ENCODE measurements at places on chromosomes 6 and 20.

DNA sequence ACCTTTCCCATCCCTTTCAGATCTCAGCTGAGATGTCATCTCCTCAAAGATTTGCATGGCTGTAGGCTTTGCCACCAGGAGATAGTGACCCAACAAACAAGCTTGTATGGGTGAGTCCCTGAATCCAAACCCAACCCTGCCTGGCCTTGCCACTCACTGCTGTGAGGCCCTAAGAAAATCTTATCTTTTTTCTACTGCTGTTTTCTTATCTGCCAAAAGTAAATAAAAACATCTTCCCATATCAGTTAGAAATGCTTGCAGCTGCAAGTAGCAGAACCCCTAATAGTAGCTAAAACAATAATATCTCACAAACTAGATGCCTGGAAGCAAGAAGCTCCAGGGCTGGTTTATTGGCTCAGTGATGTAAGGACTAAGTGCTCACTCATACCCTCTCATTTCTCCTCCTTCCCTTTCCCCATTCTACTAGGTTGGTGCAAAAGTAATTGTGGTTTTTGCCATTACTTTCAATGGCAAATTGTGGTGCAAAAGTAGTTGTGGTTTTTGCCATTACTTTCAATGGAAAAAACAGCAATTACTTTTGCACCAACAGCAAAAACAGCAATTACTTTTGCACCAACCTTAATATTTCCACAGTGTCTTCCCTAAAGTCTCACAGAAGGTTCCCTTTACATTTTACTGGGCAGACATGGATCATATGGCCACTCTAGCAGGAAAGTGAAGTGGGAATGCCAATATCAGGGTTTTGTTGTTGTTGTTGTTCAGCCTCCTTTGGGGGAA is 56.7 kb upstream of the PSMF1 start:
- DNase-seq, result no peak

DNA sequence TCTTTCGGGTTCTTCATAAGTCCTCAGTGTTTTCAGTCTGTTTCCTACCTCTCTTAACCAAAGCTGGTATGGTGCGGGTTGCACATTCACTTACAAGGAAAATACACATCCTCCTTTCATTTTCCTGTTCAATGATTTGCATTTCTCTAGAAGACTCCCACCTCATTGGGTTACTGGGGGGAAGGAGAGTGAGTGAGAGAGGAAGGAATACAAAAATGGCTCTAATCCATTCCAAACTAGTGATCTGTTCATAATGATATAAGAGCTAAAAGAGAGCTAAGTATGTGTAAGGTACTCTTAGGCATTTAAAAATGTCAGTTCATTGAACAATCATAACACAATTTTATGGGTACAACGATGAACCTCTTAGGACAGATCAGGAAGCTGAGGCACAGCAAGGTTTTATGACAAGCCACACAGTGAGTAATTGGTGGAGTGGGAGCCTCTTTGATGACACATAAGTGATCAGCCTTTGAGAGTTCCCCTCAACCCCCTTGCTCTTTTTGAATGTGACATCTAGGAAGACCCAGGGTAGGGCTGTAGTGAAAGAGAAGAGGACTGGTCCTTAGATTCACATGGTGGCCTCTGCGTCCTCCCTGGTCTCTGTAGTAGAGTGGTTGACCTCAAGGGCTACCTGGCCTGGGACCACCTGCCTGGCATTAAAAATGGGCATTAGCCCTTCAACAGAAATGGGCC is 328.4 kb upstream of the SOX4 start:
- no peak for DNase-seq

DNA sequence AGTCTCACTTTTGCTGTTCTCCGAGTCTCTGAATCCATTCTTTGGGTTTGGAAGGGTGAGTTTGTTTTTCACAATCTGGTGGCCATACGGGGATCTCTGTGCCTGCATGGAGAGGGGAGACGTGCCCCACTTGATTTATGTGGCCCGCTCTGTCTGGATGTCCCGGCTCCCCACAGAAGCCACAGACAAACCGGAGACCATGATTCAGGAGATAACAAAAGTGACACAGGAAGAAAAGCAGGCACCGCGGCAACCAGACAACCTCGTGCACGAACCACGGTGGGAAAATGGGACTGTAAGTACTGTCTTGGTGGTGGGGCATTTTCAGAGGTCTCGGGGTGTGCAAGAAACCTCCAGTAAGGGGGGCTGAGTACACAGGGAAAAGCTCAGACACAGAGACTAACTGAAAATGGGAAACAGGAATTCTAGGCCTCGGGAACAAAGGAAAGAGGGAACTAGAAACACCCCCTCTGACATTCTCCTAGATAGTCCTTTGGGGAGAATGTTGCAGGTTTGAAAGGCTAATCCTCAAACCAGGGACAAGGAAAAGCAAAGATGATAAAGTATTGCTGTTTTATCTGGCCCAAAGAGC is 22.1 kb upstream of the ZNF318 start:
- DNase-seq, result no peak

DNA sequence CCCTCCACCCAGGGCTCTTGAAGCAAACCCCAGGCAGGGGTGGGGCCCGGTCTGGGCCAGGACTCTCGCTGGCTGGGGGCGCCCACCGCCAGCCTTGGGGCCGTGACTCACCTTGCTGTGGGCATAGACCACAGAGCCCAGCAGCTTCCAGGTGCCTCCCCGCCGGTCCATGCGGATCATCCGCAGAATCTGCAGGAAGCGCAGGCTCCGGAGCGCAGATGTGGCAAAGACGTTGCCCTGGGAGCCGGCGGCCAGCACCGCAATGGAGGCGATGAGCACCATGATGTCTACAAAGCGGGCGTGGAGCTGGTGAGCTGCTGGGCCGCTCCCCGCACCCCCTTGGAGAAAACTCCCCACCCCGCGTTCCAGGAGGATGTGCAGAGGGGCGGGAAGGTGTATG is 27.9 kb downstream of the KCNQ2 start:
- no peak for DNase-seq
